Islet precursor cell (in vitro differentiated cells): ENCODE measurements at places on chromosomes 5 and 9.

DNA sequence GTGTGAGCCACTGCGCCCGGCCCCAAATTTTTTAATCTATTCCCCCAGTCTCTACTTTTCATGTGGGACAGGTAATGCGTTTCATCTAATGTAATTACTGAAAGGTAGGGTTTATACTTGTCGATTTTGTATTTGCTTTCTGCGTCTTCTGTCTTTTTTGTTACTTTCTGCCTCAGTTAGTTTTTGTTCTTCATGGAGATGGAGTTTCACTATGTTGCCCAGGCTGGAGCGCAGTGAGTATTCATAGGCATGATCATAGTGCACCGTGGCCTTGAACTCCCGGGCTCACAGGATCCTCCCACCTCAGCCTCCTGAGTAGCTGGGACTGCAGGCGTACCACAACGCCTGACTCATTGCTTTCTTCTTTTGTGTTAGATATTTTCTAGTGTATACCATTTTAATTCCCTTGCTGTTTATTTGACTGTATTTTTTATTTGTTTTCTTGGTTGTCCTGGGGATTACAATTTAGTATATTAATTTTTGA lies 23.4 kb downstream of the EHMT1 start:
- DNase-seq: no peak

DNA sequence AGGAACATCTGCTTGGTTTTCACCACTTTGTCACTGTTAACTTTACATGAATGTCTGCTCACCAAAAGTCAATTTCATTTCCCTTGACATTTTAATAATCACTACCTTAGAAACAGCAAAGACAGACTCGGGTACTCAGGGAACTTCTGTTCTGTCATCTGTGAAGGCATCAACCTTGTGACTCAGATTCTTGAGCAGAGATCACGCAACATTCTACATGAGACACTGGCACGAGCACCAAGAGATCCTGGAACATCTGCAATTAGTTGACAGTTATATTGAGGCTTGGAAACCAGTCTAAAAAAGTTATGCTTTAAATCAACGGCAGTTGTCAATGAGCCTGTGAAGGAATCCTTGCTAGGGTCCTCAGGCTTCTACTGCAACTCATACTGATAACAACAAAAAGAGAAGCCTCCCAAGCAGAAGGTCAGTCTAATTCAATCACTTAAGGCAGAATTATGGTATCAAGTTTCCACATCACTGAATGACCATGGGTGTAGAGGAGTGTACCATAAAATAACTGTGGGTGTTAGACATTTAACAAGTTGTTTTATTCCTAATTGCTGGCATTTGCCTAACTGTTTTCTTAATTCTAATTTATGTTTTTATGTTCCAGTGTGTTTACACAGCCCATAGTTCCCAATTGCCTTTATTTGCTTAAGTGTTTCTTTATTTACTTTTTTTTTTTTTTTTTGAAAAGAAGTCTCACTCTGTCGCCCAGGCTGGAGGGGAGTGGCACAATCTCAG lies 3.3 kb upstream of the PBX3 start:
- no peak for DNase-seq

DNA sequence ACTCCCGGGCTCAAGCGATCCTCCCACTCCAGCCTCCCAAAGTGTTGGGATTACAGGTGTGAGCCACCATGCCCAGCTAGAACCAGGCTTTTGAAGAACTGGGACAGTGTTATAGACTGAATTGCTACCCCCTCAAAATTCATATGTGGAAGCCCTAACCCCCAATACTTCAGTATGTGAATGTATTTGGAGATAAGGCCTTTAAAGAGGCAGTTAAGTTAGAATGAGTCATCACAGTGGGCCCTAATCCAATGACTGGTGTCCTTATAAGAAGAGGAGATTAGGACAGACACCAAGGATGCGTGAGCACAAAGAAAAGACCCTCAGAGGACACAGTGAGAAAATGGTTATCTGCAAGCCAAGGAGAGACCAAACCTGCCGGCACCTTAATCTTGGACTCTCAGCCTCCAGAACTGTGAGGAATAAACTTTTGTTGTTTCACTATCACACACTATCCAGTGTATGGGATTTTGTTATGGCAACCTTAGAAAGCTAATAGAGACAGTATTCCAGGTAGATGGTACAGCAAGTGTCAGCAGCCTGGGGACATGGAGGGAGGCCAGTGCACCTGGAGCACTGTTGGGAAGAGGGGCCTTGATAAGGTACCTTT lies 31.4 kb upstream of the ERGIC1 start:
- no peak for DNase-seq

GRCh38 chr9:136389396-136389795 lies 10.6 kb downstream of the SNAPC4 start:
- DNase-seq: peak; percentile 52

DNA sequence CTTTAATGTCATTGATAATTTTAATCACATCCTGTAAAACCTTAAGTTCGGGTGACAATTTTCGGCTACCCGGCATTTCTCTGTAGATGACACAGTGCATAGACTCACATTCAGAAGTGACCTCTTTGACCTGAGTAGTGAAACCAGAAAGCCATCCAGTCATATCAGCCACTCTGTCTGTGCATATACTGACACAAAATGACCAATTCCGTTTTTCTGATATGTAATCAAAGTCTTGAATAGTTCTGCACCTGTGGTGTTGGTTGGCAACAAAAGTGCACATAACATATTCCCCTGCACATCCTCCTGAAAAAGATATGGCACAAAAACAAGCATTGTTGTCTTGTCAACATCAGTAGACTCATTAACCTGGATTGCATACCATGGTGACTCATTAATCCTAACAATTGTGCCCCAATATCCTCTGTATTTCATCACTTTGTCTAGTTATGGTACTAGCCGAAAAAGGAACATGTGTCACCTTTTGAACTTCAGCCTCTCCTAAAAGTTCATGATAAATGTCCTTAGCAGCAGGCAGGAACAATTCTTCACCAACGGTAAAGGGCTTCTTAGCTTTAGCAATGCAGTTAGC lies 4.6 kb upstream of the HNRNPA0 start:
- DNase-seq: no peak

DNA sequence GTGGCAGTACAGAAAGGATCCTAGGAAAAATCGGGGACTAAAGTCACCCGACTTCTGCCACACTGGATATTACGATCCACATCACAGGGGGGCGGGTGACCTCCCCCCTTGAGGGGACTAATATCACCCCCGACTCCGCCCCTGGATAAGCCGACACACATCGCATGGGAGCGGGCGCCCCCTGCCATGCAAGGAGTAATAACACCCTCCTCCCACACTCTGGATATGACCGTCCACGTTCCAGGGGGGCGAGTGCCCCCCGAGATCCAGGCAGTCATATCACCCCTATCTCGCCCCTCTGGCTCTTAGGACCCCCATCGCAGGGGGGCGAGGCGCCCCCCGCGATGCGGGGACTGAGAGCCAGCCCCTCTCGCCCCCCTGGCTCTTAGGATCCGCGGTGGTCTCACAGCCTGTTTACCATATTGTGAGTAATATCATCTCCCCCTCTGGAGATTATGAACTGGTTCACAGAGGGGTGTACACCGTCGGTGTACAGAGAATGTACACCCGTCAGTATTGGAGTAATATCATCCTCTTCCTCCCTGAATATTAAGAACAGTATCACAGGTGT lies 423.0 kb downstream of the DIRAS2 start:
- DNase-seq: peak; percentile 59

GRCh38 chr5:170372971-170373370 lies 16.2 kb downstream of the KCNMB1 start:
- no peak for DNase-seq

- DNase-seq: no peak
Observed at GRCh38 chr9:19985081-19985480, 196.2 kb upstream of the SLC24A2 start.

- DNase-seq: no peak
Observed at GRCh38 chr5:159230657-159231056, 21.3 kb upstream of the RNF145 start.

GRCh38 chr5:169634606-169635005 lies 2.5 kb upstream of the DOCK2 start:
- no peak for DNase-seq

- DNase-seq: peak; percentile 53
Observed at GRCh38 chr9:136056546-136057235, 38.4 kb downstream of the NACC2 start.

GRCh38 chr5:43315263-43315662 lies 2.1 kb upstream of the HMGCS1 start:
- DNase-seq: no peak

- DNase-seq: no peak
Observed at GRCh38 chr5:35227720-35228119, 2.6 kb downstream of the PRLR start.

- peak; percentile 62 for DNase-seq
Observed at GRCh38 chr9:125189011-125189360, 617 bp downstream of the PPP6C start.

GRCh38 chr9:92947268-92948037 lies at the start of gene FGD3:
Gene FGD3, plus strand, starts transcription at chr9:92947523. Its CDS starts 28,734 bp downstream, at chr9:92976257.
- DNase-seq: peak; percentile 74

GRCh38 chr9:6759185-6759977 lies 1.6 kb downstream of the KDM4C start:
- DNase-seq: no peak

DNA sequence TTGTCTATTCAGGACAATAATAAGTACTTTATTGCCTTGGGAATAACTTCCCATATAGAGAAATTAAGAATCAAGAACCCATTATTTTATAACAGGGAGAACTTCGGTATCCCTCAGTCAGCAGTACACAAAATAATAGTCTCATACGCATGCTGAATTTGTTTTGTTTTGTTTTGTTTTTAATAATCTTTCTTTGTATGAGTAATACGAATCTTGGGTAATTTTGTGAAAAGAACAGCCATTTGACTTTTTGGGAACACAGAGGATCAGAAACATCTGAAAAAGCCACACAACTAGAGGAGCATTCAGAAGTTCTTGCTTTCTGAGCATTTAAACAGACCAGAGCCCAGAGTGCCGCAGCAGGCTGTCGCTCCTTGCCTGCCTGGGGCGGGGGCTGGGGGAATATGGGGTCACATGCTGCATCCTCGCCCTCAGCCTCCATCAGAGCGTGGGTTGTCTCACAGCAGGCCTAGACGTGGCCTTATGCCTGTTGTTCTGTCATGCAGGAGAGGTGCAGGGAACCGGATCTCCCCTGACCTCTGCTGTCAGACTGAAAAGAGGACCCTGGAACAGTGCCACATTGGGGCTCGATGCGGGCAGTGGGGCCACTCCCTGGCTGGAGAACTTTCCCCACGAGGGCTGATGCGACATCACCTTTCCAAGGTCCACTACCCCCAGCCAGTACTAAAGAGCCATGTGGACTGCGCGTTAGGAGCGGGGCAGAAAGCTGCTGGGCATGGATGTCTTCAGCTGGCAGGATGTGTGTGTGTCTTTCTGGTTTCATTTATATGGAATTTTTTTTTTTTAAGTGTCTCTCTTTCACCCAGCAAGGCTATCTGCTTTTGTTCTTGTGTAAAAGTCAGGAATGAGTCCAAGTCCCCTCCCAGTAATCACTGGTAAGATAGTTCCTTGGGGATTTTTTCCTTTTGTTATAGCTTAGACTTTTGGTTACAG lies 133.4 kb upstream of the OTULINL start:
- no peak for DNase-seq

- DNase-seq: peak; percentile 77
Observed at GRCh38 chr5:145557345-145557744, 277.8 kb downstream of the PRELID2 start.

DNA sequence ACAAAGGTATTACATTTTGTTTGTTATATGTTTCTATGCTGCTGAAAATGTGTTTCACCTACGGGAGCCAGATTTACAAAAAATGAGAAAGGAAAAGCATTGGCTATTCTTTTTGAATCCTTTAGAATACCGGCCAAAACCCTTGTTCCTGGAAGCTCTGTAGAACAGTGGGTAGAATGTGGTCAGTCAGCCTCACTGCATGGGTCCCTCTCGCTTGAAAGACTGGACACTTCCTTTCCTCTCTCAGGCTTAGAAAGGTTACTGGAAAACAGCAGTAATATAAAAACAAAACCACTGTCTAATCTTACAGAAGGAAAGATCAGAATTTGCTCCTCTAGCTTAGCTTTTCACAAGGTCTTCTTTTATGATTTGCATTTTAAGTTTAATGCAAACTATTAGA lies 45.1 kb downstream of the OSTF1 start:
- DNase-seq: no peak

- DNase-seq: no peak
Observed at GRCh38 chr5:134784241-134784920, 25.8 kb downstream of the DDX46 start.

DNA sequence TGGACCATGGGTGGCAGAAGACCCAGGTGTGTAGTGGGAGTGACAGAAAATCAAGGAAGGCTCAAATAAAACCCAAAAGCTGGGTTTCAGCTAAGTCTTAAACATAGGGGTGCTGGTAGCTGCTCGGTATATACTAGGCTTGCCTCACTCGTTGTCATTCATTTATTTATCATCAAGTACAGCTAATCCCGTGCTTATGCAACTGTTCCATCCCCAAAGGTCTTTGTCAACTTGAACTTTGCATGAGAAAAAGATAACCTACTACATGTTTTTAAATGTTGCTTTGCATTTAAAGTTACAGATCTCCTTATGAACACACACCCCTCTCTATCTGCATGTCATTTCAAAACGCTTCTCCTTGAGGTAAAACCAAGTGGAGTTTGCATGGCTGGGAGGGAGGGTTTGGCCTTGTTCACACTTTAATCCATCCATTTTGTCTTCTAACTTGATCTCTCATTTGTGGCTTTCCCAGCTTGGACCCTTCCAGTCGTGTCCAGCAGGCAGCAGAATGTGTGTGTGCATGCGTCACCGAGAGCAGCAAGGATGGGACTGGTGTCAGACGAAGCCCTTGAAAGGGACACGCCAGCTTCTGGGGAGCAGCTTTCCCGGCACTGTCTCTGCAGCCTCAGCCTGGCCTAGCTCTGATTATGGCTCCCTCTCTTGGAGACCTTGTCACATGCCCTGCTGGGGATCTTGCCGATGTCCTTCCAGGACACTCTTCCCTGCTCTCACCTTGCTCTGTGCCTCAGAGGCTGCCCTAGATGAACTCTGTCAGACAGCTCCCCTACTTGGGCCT lies 133.5 kb downstream of the GADD45G start:
- DNase-seq: no peak

GRCh38 chr5:99037668-99038067 lies 108.9 kb upstream of the CHD1 start:
- DNase-seq: no peak

GRCh38 chr5:2563046-2563445 lies 188.4 kb downstream of the IRX2 start:
- peak; percentile 45 for DNase-seq

DNA sequence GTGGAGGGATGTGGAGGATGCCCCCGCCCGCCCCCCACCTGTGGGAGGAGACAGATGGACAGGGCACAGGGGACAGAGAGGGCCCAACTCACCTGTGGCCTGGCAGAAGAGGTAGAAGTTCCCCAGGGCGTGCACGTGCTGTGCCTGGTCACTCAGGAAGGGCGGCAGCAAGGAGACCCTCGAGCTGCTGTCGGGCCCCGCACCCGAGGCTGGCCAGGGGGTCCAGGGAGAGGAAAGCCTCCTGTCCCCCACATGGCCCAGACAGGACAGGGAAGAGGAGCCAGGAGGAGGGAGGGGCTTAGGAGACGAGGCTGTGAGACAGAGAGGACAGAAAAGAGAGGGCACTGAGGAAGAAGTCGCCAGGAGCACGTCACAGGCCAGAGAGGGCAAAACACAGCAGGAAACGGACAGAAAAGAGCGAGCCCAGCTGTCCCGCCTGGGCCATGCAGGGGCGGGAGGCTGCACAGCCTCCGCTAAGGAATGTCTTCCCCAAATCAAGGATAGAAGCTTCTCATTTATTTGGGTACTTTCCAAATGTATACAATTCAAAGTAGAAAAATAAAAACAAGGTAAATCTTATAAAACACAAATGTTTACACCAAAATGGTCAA lies 58.5 kb downstream of the SECISBP2 start:
- DNase-seq: no peak

GRCh38 chr9:136143215-136144001 lies 24.7 kb upstream of the TMEM250 start:
- DNase-seq: peak; percentile 78
